Hematopoietic multipotent progenitor cell treated with erythropoietin and hydrocortisone succinate and interleukin-3 and kit ligand, for 6 days (in vitro differentiated cells): ENCODE measurements at places on chromosomes 1 and 21.
A peak's percentile ranks its signal among the peaks of the same experiment; 100 is the strongest.

DNA sequence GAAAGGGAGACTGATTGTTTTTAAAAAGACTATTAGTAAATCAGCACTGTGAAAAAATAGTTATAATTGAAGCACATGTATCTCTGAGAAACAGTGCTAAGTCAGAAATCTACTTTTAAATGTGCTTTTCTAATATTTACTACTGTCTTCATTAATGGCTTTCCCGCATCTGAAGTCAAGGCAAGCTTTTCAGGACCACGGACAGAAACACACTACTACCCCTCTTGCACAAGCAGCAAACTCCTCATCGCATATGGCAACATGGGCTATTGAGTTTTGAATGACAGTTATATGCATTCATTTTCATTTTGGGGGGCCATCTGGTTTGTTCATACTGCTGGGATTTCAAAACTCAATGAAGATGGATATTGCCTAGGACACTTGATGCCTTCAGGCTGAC, 433.4 kb upstream of the CAMK1G start:
- peak; percentile 69 for DNase-seq

- DNase-seq: no peak
These were observed 35.1 kb downstream of the YARS1 start for GRCh38 chr1:32782086-32782485.

- peak; percentile 74 for DNase-seq
These were observed 19.1 kb upstream of the NCF2 start for GRCh38 chr1:183609313-183609712.

DNA sequence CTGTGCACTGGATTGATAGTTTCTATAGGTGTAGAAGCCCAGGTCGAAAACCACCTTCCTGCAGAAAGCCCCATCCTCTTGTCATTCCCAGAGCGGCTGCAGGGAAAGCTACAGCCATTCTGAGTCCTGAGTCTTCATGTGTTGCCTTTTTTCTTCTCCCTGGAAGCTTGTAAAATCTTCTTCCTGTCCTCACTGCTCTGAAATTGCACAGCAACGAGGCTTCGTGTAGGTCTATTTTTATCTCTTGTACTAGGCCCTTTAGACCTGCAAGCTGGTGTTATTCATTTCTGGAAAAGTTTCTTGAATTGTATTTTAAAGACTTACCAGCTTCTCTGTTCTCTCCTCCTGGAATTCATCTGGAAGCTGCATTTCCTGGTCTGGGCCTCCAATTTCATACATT, 44.2 kb upstream of the ETS2 start:
- no peak for DNase-seq

DNA sequence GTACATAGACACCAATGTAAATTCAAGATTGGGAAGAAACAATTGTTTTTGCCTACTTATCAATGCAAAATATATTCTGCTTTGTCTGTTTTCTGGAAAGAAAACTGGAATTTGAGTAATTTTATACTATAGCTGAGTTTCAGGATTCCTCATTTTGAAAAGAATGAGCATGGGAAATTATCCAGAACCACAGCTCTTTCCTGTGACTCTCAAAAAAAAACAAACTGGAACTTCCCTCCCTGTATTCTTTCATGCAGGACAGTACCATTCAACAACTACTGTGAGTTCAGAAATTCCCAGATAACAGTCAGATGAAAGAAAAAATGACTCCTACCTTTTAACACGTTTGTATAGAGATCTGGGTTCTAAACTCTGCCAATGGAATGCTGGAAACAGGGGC, 372.4 kb downstream of the TGFB2 start:
- no peak for DNase-seq

DNA sequence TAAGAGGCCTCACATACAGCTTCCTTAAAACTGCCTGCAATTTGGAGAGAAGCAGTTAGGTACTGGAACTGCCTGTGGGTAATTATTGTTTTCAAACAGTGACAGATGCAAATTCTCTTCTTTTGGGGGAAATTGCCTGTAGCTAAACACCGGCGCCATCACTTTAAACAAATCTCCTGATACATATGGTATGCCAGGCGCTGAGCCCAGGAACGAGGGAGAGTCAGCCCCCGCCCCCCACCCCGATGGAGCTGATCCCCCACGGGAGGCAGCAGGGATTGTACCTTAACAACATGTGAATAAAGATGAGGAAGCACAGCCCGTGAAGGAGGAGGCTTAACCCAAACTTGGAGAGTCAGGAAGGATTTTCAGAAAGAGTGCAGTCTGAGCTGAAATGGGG, 7.1 kb downstream of the TMEM51 start:
- DNase-seq: no peak

GRCh38 chr21:29335720-29336119, 37.0 kb downstream of the BACH1 start:
- DNase-seq: peak; percentile 38

- DNase-seq: peak; percentile 15
These were observed 671.7 kb upstream of the PTBP2 start for GRCh38 chr1:96049759-96050409.

DNA sequence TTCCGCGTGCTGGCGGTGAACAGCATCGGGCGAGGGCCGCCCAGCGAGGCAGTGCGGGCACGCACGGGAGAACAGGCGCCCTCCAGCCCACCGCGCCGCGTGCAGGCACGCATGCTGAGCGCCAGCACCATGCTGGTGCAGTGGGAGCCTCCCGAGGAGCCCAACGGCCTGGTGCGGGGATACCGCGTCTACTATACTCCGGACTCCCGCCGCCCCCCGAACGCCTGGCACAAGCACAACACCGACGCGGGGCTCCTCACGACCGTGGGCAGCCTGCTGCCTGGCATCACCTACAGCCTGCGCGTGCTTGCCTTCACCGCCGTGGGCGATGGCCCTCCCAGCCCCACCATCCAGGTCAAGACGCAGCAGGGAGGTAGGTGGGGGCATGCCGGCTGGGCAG, 58.8 kb upstream of the KDM4A start:
- DNase-seq: no peak

DNA sequence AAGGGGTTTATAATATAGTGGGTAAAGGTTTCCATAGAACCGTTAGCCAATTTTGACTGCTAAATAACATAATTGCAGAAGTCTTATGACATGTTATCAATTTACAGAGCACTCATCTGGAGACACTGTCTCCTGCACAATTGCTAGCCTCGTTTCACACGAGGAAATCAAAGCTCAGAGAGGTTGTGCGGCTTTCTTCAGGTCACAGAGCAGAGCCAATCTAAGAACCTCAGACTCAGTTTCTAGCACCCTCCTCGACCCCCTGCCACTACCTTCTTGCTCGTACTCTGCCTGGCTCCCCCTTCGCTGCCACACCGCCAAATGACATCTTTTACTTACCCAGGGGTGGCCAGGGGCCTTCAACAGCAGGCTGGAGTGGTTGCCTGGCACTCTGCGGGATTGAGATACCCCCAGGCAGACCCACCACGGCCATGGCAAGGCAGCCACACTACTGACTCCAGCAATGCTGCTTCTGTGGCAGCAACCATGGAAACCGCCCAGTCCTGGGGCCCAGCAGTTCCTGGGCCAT, 16.0 kb upstream of the CASZ1 start:
- no peak for DNase-seq

GRCh38 chr1:111600886-111601386, 18.7 kb upstream of the RAP1A start:
- no peak for DNase-seq

- DNase-seq: no peak
These were observed 79.6 kb downstream of the ST3GAL3 start for GRCh38 chr1:43786960-43787359.

- DNase-seq: no peak
These were observed 78.9 kb downstream of the KCNJ6 start for GRCh38 chr21:37837381-37837780.

DNA sequence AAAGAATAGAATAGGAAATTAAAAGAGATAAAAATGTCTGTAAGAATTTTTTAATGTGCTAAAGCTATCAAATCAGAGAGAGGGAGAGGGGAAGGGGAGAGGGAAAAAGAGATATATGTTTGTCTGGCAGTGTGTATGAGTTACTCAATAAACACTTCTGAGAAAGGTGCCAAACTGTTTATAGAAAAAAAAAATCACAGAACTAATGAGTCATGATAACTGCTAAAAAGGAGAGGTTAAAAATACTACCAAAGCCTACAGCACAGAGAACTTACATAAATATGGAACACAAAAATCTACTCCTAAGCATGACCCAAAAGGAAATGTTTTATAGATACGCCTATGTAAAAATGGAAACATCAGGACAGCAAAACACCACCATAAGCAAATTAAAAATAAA, 45.4 kb downstream of the SELENOF start:
- no peak for DNase-seq

GRCh38 chr1:101005871-101006270, 19.7 kb downstream of the DPH5 start:
- DNase-seq: no peak

DNA sequence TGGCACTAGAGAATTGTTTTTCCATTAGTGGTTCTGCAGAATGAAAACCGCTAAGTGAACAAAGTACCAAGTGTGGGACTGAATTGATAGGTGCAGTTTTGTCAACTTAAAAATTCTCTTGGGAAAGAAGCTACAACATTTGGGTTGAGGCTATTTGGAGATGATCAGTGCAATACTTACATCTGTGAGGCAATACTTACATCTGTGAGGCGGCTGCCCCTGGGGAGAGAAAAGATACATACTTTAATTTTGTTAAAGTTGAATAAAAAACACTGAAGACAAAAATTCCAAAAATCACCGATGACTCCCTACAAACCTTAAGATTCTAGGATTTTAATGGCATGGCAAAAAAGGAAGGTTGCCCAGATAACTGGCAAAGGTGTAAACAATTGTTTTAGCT, 1.7 kb downstream of the CFAP410 start:
- no peak for DNase-seq

DNA sequence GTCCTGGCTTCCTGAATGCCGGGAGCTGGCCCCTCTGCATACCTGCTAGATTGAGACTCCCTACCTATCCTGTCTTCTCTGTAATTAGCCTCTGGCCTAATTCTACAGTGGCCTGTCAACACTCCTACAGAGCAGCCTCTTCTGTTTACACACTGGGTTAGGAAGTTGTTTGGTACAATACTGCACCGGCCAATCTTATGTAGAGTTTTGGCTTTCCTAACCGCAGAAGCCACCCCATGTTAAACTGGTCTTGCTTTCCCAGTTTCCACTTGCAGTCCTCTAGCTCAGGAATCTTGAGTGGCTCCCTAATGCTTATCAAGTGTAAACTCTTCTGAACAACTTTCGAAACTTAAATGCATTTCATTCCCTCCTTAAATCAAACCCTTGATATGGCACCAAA, 42.8 kb downstream of the DPH5 start:
- DNase-seq: no peak

- no peak for DNase-seq
These were observed 3.5 kb downstream of the HSPG2 start for GRCh38 chr1:21933397-21934248.

GRCh38 chr21:29196670-29197191, 66.3 kb downstream of the MAP3K7CL start:
- no peak for DNase-seq

DNA sequence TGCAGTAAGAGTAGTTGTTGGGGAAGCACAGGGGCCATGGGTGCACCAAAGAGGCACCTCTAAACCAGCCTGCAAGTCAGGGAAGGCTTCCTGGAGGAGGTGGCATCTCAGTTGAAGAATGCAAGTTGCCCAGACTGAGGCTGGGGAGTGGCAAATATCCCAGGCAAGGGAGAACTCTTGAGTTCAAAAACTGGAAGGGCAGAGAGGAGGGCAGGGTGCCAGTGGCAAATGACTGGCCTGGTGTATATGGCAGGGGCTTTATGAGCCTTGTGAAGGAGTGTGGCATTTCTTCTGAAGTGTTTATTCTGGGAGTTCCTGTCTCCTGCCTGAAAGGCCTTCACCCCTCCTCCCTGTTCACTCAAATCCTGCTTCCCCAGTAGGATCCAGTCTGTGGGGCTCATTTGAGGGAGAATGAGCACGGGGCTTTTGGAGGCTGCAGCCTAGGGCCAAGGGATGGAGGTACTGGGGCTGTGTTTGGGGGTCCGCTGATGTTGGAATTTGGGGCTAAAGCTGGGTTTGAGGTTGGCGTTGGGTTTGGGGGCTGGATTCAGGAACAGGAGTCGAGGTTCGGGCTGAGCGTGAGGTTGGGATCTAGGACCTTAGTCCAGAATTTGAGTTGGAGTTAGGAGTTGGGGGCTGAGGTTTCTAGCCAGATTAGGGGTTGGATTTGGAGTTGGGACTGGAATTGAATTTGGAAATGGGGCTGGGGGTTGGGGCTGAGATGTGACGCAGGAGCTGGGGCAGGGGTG, at the start of gene TMEM125:
Gene TMEM125 (plus strand): TSS at position 357 of the 749 bp plus-strand sequence. CDS start 2,740 bp downstream, outside the sequence.
- no peak for DNase-seq

DNA sequence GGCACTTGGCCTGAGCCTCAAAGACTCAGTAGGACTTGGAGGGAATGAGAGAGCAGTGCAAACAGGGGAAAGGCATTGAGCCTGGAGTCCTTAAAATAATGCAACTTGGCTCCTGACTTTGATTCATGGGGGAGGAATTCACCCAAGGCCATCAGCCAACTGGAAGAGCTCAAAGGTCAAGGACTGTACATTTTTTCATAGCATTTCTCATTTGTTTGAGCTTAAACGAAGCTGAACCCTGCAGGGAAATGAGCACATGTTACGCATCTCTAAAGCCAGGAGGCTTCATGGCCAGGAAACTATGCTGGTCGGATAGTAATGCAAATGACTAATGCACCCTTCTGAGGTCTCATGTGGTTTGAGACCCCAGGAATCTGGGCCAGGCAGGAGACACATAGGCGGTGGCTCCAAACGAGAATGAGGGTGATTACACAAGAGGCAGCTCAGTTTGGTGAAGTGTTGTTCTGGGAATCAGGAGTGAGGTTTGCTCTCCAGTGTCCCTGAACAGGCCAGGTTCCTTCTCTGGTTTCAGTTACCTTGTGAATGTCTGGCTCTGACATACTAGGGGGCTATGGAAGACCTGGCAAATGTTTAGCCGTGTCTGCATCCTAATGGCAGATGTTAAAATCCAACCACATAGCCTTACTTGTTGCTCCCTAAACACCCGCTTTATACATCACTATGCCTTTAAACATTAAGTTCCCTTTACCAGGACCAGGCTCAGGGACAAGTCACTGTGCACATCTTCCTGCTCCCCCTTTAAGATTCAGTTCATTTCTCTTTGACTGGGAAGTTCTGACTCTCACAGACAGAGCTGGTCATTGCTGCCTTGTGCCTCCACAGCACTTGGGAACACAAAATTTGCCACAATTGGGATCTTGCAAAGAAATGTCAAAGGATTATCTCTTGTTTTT, 503.9 kb upstream of the USP24 start:
- DNase-seq: no peak

- no peak for DNase-seq
These were observed 1.6 kb upstream of the C1orf159 start for GRCh38 chr1:1117469-1117831.

- no peak for DNase-seq
These were observed 6.7 kb upstream of the MYOM3 start for GRCh38 chr1:24118410-24119242.

DNA sequence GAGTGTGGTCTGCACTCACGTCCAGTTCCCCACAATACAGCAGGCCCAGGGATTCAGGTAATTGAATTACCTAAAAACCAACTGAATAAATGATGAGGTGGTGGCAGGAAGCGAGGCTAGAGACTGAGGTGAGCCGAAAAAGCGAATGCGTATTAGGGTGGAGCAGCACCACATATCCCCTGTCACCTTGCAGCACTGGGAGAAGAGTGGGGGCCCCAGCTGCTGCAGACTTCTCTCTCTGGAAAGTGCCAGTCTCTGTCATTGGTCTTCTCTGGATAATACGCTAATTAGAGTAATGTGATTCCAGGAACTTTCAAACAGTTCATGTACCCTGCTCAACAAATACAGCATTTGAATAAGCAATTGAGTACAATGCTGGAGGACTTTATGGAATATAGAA, 199.0 kb downstream of the RPS6KC1 start:
- no peak for DNase-seq

GRCh38 chr1:110961902-110962301, 1.8 kb downstream of the LRIF1 start:
- no peak for DNase-seq

- no peak for DNase-seq
These were observed 29.3 kb downstream of the IER5 start for GRCh38 chr1:181117648-181118449.
